GF-D8 (cell line): ENCODE measurements at places on chromosomes 1 and 21.

- peak; percentile 93 for DNase-seq
These were observed 91.6 kb downstream of the GLUL start for GRCh38 chr1:182299728-182300616.

GRCh38 chr21:42547001-42547905 is 33.6 kb downstream of the SLC37A1 start:
- no peak for DNase-seq

GRCh38 chr1:55156093-55156492 is 59.1 kb downstream of the USP24 start:
- no peak for DNase-seq

DNA sequence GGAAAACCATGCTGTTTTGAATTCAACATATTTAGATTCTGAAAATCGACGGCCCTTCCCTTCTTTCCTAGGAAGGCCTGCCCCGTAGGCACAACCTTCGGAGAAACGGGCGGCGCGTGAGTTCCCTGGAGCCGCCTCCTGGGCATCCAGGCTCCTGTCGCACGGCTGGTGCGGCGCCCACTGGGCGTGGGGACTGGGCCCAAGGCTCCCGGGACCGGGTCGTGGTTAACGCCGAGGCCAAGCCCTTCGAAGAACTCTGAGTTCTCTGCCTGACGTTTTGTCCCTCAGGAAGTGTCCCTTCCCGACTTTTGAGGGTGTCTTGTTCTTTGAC is 19.2 kb upstream of the TBX15 start:
- DNase-seq = no peak

DNA sequence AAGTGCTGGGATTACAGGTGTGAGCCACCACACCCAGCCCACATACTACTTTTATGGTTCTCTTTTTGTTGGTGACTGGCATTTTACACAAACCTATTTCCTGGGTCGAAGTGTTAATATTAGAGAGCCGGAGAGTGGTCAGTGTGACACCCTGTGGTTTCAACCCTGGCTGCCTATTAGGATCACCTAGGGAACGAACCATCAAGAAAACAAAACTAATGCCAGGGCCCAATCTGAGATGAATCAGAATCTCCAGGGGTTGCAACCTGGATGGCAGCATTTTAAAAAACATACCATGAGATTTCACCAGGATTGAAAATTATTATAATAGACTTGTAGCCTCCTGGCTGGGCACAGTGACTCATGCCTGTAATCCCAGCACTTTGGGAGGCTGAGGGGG is 6.1 kb downstream of the MRPS21 start:
- DNase-seq = no peak

- DNase-seq = peak; percentile 19
These were observed 25.5 kb downstream of the CD34 start for GRCh38 chr1:207885129-207886032.

DNA sequence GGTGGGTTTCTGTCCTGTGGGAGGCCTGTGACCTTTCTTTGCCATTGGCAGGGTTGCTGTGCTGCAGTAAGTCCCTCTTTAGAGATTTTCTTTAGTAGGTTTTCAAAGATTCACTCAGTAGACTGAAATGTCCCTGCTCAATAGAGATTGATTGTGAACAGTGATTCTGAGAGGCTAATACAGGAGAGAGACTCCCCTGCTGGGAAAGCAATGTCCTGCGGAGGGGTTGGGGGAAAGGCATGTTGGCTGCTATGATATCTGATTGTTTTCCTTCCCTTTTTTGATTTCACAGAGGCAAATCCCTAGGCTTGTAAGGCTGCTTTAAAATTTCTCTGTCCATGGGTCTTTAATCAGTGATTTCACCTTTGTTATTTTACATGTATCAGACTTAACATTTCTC is 589.9 kb downstream of the ADGRL2 start:
- no peak for DNase-seq

- no peak for DNase-seq
These were observed 16.5 kb upstream of the SPAG17 start for GRCh38 chr1:118201524-118201923.
